NCI-H187 (cell line): ENCODE measurements at places on chromosomes 16 and 17.
A peak's percentile ranks its signal among the peaks of the same experiment; 100 is the strongest.

GRCh38 chr17:59431601-59432000, 100.1 kb downstream of the YPEL2 start:
- no peak for DNase-seq

GRCh38 chr17:66625311-66625767, 209.6 kb upstream of the CACNG5 start:
- DNase-seq: no peak

GRCh38 chr17:39151150-39151942, at the start of gene PLXDC1:
PLXDC1 (minus strand) TSS chr17:39151637; CDS start chr17:39151437, 200 bp downstream.
- no peak for DNase-seq

- DNase-seq: no peak
Observed at GRCh38 chr17:35963663-35964062, 17.6 kb downstream of the CCL16 start.

- no peak for DNase-seq
Observed at GRCh38 chr17:1839516-1839915, 9.7 kb downstream of the RPA1 start.

DNA sequence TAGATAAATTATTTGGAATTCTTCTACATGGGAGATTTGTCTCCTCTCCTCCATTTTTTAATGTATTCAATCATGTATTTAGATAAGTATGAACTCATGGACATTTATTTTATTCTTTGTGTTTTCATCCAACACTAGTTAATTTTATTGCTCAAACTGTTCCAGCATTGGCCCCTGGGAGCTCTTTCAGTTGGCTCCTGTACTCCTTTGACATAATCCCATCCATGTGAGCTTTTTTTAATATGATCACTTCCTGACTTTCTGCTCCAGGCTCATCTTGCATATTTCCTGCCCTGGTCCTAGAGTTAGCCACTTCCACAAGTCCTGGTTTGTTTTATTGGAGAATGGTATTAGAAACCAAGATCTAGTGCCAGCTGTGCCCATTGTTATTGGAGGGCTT, 419.0 kb upstream of the CDH11 start:
- DNase-seq: no peak

DNA sequence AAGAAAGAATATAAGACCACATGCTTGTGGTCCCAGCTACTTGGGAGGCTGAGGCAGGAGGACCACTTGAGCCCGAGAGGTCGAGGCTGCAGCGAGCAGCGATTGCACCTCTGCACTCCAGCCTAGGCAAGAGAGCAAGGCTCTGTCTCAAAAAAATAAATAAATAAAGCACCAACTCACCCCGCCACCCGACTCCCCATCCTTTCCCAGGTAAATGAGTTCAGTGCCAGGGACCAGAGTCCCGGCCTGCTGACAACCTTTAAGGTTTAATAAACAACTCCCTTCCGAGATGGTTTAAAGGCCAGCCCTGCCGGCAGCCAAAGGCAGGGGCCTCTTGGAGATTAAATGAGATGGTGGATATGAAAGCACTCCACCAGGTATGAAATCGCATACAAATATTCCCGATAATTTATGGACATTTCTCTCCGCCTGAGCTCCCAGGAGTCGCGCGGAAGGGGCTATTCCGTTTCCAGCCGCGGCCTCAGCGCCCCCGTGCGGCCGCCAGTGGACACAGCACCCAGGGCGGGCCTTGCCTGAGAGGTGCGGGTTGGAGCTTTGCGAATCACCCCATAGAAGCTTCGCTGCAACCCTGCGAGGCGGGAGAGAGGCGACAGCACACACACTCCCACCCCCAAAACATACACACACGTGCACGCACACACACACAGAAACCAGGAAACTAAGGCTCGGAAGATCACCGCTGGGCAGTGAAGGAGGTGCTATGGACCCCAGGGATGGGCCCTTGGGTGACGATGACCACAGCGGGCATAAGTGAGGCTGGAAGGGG, 4.0 kb upstream of the RPL38 start:
- DNase-seq: peak; percentile 36
